HEK293T (cell line): ENCODE measurements at places on chromosomes 16 and 17.

- DNase-seq = peak; percentile 13
These were observed 13.7 kb downstream of the BLMH start for GRCh38 chr17:30278032-30278431.

DNA sequence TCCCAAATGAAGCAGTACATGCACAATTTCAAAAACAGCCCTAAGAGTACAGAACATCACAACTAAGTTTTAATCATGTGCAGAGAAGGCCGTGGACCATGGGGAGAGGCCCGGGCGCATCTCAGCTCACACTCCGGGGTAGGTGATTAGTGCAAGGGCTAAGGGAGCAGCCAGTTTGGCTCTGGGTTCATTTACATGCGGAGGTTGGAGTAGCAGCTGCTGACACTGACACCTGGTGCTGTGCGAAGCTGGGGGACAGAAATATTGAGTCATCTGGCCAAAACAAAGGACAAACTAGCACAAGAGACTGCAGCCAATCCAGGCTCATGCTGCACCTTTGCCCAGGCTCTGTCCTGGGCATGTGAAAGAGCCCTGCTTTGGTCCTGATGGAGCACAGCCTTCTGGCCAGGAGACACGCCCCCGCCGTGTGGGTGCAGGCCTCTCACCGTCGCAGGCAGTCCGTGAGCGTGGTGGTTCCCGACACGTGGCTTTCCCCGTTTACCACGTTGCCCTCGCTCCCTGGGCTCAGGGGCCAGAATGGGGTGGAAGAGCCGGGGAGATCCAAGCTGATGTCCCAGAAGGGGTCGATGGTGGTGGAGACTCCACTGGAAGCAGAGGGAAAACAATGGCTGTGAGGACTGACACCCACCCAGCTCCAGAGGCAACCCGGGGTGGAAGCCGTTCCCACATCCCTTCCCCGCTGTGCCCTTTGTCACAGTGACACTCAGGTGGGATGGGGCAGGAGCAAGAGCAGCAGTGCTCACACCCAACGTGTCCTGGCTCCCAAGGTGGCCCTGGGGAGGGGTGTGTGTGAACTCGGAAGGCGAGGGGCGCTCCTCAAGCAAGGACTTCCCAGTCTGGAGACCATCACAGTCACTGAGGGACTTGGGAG is 31.9 kb downstream of the USP22 start:
- DNase-seq = no peak

DNA sequence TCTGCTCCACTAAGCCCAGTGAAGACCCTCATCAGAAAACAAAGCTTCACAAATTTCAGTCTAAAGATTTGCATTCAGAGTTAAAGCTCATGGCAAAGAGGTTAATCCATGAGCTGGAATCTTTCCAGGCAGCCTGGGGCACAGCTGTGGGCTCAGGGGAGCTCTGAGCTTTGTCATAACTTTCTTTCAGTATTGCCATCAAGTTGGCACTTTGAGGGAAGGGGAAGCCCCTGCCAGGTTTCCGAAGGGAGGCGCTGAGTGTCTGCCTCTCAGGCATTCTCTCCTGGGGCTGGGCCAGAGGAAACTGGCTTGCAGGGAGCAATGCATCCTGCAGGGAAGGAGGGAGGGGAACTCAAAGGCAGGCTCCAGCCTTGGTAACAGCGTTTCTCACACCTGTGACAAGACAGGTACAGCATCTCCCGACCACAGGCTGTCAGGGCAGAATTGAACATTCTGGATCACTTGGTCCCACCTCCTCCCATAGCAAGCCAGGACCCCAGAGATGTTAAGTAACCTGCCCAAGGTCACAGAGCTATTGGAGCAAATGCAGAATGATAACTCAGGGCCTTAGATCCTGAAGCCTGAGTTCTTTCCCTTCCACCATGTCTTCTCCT is 3.9 kb downstream of the LPO start:
- no peak for DNase-seq

GRCh38 chr17:81386141-81386645 is 9.1 kb upstream of the BAHCC1 start:
- no peak for DNase-seq

DNA sequence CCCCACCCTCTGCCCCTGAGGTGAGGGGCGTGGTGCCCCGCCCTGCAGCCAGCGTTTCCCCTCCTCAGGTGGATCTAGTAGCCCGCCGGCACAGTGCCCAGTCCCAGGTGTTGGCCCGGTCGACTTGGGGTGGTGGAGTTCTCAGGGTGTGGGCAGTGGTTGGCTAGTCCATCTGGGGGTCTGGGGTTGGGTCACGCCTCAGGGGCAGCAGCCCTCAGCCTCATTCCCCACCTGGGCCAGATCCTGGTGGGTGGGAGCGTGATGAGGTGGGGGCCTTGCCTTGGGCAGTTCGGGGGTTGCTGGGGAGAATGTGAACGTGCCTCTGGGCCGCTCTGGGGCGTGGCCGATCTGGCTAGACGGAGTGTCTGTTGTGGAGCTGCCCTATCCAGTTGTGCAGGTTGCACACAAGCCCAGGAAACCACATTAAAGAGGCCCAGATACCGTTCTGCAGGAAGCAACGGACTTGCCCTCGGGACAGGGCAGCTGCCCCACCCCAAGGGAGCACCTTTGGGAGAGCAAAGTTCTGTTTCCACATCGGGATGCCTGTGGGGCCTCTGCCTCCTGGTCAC is 32.0 kb downstream of the GSE1 start:
- DNase-seq = no peak
